Stimulated activated CD8-positive, alpha-beta memory T cell treated with anti-CD3 and anti-CD28 coated beads, Interleukin-2, amount 100 ng/mL, for 1 hour (primary cell): ENCODE measurements at places on chromosomes 12 and 14.

- no peak for DNase-seq
Measured at GRCh38 chr12:58920102-58920960, at the start of gene LRIG3. Gene LRIG3 (minus strand): TSS chr12:58920504. CDS start chr12:58920235, 269 bp downstream.

- no peak for DNase-seq
Measured at GRCh38 chr14:85165094-85165493, 364.9 kb upstream of the FLRT2 start.

DNA sequence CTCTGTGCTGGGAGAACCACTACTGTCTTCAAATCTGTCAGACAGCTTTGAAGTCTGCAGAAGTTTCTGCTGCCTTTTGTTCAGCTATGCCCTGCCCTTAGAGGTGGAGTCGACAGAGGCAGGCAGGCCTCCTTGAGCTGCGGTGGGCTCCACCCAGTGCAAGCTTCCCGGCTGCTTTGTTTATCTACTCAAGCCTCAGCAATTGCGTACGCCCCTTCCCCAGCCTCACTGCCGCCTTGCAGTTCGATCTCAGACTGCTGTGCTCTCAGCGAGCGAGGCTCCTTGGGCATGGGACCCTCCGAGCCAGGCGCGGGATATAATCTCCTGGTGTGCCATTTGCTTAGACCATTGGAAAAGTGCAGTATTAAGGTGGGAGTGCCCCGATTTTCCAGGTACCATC is 25.1 kb upstream of the KLRB1 start:
- no peak for DNase-seq

DNA sequence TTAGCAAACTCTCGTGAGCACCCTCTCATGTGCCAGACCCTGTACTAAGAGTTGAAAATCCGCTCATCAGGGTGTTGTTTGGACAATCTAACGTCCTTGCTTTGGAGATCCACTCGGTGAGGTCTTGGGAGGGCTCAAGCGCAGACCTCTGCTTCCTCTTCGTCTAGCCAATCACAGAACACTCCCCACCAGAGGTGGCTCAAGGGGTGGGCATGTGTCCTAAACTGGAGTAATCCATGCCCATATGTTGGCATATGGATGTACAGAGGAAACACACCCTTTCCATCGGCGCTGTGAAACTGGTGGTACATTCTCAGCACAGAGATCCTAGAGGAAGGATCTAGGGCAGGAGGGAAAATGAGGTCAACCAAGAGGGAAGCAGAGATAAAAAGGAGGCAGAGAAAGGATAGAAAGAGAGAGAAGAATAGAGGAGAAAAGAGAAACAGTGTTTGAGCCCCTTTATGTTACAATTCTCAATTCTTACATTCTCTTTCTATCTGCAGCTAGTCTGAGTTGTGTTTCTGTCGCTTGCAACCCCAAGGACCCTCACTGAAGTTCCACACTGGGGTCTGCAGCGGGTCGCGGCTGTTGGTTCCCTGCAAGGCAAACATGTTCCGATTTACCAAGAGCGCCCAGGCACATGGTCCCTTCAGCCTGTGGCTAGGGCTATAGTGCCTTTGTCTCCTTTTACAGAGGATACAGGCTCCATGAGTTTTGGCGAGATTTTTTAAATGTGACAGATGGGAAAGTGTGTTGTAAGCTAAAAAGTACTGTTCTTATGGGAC is 40.5 kb downstream of the DLK1 start:
- DNase-seq: no peak

- no peak for DNase-seq
Measured at GRCh38 chr12:99759444-99759843, 111.9 kb downstream of the GARIN6 start.

DNA sequence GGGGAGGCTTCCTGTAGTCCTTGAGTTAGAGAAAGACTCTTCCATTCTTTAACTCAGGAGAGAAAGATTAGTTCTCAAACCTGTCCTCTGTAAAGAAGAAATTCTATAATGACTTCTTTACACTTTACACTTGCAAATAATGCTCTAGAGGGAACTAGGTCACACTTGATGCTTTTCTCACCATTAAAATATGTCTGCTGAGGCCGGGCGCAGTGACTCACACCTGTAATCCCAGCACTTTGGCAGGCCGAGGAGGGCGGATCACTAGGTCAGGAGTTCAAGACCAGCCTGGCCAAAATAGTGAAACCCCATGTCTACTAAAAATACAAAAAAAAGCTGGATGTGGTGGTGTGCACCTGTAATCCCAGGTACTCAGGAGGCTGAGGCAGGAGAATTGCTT is 6.3 kb downstream of the NTN4 start:
- DNase-seq: no peak

DNA sequence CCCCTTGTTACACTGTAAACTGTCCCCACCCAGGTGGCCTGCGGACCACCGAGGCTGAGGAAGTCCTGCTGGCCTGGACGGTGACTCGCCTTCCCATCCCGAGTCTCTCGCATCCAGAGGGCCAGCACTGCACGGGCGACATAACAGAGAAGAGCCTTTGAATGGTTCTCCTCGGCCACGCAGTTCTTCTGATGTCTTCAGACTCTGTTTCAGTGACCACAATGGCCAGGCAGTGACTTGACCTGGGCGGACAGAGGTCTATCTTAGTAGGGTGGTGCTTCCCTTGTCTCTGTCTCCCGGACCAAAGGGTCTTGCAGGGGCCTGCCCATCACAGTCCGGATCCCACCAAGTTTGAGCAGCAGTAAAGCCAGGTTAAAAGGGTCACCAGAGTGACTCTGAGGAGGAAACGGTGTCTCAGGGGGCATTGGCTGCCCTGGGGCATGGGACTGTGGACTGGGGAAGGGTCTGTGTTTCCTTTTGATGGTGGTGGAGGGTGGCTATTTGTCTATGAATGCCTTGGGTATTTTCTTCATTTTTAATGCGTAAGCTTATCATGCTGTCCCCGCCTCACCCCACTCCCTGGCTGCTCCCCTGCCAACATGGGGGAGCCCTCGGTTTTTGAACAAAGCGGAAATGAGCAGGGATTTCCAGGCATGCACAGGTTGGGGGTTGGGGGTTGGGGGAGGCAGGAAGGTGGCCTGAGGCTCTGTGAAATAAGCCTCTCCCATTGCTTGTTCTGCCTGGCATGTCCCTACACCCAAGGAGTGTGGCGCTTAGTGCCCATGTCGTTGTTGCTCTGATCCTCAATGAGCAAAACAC is 10.3 kb downstream of the KRT85 start:
- no peak for DNase-seq

- DNase-seq: no peak
Measured at GRCh38 chr12:6730169-6730568, 6.3 kb downstream of the COPS7A start.

DNA sequence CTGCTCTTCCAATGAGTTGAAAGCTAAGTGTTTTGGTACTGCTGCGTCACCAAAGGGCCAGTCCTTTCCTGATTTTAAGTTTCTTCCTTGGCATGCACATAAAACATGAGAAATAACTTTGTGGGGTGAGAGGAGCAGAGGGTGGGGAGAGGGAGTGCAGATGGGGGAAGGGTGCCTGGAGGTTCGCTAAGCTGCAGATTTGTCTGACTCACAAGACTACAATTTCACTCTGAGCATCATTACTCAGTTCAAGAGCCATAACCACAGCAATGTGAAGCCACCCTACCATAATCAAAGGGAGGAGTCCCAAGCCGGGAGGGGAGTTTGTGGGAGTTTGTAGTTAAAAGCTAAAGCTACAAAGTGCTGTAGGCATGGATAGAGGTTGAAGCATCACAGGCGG is 136.1 kb downstream of the ANO2 start:
- DNase-seq: no peak

DNA sequence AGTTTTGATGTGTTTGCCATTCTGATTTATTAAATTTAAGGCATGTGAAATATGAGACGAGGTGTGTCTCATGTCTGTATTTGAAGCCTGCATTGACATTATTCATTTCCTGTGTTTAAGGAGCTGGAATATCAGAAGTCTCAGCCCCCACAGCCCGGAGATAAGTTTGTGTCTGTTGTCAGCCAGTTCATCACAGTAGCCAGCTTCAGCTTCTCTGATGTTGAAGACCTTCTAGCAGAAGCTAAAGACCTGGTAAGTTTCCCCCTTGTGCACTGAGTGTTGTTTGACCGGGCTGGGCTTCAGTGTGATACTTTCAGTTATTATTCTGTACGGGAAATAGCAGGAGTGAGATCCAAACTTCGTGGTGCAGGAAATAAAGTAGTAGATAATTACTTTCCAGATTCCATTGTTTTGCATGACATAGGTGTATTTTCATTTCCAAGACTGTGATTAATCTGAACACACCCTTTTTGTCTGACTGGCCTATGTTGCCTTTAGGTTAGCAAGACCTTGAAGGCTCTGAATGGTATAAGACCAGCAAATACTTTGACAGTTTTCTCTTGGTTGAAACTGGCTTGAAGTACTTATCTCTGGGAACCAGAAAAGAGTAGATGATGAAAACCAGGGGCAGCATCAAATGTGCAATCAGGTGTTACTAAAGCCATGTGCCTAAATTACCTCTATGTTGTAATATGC is 101.5 kb downstream of the GPR135 start:
- no peak for DNase-seq

DNA sequence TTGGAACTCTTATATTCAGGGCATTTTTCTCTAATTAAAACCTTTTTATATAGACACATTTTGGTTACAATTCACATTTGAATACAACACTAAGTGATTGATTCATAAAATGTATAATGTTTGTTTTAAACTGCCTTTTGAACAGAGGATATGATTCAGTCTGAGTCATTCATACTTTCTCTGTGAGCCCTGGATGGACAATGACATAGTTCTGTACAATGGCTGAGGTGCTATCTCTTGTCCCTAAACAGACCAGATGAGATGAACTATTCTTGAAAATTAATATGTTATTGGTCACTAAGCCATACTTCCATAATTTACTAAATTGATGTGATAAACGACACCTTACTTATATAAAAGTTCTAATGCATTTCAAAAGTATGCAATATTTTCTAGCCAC is 199.7 kb upstream of the ATXN7L3B start:
- no peak for DNase-seq

DNA sequence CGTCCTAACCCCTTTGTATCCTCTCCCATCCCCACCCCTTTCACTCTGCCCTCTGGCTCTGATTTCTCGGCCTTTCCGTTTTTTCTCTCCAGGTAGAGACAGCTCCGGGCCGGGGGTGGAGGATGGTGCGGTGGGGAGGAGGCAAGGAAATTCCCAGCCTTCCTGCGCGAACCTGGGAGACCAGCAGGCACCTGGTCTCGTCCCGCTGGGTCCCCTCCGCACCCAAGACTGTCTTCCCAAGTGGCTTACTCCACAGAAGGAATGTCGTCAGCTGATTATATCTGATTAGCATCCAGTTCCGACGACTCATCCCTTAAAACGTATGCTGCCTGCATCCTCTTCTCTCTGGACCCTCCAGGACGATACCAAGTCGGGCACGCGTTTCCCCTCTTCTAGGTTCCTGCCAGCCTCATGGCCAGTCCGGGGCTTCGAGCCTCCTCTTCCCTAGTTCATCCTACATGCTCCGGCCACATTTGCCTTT is 42.2 kb upstream of the CAPRIN2 start:
- no peak for DNase-seq

- no peak for DNase-seq
Measured at GRCh38 chr12:102638777-102639176, 158.4 kb upstream of the IGF1 start.

- no peak for DNase-seq
Measured at GRCh38 chr12:1250641-1251040, 259.6 kb downstream of the ERC1 start.

- DNase-seq: no peak
Measured at GRCh38 chr12:118126119-118126757, 9.7 kb upstream of the PEBP1 start.

DNA sequence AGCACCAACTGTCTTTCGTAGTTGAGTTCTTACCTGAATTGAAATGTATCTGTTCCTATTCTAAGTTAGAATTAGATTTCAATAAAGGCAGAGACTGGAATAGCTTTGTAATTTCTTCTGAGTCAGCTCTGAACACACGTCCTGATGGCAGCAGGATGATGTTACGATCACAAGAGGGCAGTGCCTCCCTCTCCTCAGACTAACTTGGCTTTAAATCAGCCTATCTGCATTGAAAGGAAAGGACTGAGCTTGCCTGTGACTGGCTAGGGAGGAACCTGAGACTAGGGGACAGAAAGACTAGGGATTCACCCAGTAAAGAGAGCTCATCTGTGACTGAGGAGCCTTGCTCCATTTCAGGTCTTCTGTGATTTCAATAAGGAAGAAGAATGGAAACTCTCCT is 323.7 kb upstream of the OR4E1 start:
- DNase-seq: no peak

GRCh38 chr12:2098852-2099251 is 46.1 kb downstream of the CACNA1C start:
- no peak for DNase-seq
